Activated T-cell treated with anti-CD3 and anti-CD28 coated beads for 4 hours (primary cell): ENCODE measurements at places on chromosomes 12 and 14.
A peak's percentile ranks its signal among the peaks of the same experiment; 100 is the strongest.

- no peak for DNase-seq
These were observed 109.9 kb downstream of the RIMBP2 start for GRCh38 chr12:130606231-130606630.

DNA sequence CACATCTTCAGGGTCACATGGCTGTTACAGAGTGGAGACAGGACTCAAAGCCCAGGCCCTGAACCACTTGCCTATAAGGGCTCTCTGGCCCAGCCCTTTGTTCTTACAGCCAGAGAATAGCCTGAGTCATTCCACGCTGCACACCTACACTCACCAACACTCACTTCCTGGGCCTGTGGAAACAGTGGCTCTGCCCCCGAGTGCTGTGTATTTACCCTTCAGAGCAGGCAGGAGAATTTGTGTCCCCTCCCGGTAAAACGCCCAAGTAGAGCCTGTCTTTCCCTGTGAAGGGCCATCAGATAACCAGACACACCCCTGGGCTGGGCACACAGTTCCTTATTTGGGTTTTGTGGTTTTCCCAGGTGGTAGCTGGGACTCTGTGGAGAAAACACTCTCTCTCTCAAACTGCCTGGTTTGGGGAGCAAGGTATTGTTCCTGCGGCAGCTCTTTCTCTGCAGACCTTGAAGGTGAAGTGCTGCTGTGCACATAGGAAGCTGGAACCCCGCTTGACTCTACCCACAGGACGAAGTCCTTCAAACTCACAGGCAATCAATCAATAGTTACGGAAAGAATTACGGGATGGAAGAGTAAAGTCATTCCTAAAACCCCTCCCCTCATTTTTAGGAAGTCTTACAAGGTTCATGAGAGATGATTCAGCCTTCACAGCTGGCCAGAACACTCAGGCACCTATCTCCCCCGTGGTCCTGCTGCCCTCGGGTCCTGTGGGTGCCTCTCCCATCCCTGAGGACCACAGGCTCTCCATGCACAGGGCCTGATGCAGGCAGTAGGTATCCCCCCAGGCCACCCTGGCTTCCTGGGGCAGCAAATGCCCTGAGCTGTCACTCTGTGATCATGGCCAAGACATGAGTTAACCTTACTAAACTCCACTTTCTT lies 20.3 kb downstream of the FIGNL2 start:
- peak; percentile 22 for DNase-seq

GRCh38 chr14:71418532-71419245 lies 511.4 kb downstream of the PCNX1 start:
- DNase-seq, result no peak

- no peak for DNase-seq
These were observed 347.2 kb downstream of the C12orf75 start for GRCh38 chr12:105677672-105678071.

GRCh38 chr12:15423629-15424028 lies 101.3 kb downstream of the PTPRO start:
- DNase-seq, result no peak

DNA sequence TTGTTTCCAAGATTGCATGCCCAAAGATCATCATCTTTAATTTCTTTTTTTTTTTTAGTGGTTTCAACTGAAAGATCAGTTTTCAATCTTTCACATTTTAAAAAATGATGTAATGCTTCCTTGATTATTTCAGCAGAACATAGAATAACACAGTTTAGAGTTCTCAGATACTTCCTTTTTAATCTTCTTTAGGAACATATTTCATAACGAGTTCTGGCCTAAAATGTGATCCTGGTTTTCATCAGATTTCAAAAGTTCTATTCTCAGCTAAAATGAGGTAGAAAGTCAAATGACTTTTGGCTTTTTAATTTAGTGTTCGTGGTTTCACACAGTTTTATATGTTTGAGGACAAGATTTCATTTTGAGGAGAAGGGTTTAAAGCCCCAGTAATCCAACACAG lies 40.0 kb upstream of the NR1H4 start:
- no peak for DNase-seq

DNA sequence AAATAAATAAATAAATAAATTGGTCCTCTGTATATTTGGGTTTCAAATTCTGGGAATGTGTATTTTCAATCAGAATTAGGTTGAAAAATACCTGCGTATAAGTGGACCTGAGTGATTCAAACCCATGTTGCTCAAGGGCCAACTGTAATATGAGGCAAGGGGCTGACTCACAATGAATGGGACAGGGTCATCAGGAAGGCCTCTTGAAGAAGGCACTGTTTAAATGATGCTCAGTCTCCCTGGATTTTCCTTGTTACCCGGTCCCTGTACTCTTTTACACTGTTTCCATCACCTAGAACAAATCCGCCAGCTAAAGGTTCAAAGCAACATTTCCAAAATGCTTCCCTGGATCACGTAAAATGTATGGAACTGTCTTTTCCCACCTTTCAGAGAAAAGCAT lies 3.8 kb downstream of the PSMB5 start:
- no peak for DNase-seq

- no peak for DNase-seq
These were observed 187.6 kb upstream of the C14orf180 start for GRCh38 chr14:104392001-104392395.

GRCh38 chr14:95500772-95501401 lies 15.6 kb downstream of the SYNE3 start:
- DNase-seq, result no peak

DNA sequence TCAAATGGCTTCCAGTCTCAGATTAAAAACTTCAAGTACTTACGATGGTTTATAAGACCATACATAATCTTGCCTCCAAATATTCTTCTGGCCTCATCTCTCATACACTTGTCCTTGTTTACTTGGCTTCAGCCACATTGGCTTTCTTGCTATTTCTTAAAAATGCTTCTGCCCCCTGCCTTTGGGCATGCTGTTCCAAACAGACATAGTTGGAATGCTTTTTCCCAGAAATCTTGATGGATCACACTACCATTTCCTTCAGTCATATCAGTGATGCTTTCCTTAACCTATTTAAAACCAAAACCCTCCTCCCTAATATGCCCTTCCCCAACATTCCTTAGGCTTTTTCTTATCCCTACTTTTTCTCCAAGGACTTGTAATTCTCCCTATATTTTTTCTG lies 74.4 kb upstream of the PAWR start:
- DNase-seq, result no peak

- no peak for DNase-seq
These were observed 69.9 kb downstream of the RAD52 start for GRCh38 chr12:879641-880040.

- DNase-seq, result no peak
These were observed 3.6 kb downstream of the CFL2 start for GRCh38 chr14:34710744-34711143.

- DNase-seq, result peak; percentile 48
These were observed 1.3 kb downstream of the PRPH start for GRCh38 chr12:49296034-49296835.

- no peak for DNase-seq
These were observed 97.6 kb upstream of the ZDHHC17 start for GRCh38 chr12:76666290-76666835.

DNA sequence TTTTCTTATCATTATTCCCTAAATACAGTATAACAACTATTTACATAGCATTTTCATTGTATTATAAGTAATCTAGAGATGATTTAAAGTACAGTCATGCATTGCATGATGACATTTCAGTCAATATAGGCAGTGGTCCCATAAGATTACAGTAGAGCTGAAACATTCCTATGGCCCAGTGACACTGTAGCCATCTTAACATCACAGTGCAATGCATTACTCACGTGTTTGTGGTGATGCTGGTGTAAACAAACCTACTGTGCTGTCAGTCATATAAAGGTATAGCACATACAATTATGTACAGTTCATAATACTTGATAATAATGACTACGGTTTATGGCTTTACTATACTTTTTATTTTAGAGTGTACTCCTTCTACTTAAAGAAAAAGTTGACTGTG lies 13.3 kb downstream of the LLPH start:
- no peak for DNase-seq

DNA sequence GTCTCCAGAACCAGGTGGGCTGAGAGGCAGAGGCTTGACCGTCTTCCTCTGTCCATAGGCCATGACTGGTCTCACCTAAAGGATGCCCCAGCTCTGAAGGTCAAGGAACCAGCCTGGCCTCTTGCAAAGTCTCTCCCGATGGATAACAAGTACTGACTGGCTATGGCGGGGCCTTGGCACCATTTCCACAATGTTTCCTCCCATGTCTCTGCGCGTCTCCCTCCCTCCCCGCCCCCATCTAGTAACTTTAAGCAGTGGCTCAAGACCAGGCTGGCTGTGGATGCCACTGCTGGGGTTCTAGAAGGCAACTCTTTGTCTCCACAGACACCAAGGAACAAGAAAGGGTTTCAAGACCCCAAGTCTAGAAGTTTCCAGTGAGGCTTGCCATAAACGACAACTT lies 275.5 kb downstream of the DPF3 start:
- no peak for DNase-seq

DNA sequence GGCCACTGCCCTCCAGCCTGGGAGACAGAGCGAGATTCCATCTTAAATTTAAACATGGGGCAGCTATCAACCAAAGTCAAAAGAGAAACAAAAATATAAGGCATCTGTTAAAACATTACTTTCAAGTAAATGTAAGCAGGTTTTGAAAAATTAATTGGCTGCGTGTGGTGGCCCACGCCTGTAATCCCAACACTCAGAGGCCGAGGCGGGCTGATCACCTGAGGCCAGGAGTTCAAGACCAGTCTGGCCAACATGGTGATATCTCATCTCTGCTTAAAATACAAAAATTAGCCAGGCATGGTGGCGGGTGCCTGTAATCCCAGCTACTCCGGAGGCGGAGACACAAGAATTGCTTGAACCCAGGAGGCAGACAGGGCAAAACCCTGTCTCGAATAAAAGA lies 82.7 kb downstream of the PLEKHA5 start:
- DNase-seq, result no peak

- DNase-seq, result no peak
These were observed 23.8 kb upstream of the ELK3 start for GRCh38 chr12:96170328-96170727.

DNA sequence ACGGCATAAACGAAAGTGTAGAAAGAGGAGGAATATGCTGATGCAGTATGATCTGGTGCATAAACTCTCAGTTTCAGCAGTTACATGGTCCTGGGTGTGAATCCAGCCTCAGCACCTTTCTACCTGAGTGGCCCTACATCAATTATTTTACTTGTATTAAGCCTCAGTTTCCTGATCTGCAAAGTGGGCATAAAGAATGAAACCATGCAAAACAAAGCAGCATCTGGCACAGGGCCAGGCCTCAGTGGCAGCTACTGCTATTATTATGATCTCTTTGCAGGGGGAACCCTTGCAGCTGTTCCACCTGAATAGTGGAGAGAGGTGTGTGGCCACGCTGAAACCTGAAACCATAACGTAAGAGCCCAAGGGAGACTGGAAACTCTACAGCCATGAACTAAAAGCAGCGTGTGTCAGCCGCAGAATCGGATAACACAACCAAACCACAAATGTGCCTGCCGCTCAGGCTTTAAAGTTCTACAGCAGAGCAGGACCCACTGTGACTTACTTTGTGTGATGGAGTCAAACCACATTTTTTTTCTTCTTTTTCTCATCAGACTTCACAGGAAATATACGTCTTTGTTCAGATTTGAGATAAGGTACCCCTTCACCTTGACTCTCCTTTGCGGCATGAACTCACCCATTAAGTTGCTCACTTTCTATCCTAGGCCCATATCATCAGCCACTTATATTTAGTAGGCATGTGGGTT lies 29.2 kb upstream of the FOS start:
- peak; percentile 62 for DNase-seq

GRCh38 chr12:86376052-86376451 lies 119.9 kb upstream of the MGAT4C start:
- DNase-seq, result no peak

GRCh38 chr14:90620568-90621077 lies 195.6 kb downstream of the TTC7B start:
- DNase-seq, result no peak

DNA sequence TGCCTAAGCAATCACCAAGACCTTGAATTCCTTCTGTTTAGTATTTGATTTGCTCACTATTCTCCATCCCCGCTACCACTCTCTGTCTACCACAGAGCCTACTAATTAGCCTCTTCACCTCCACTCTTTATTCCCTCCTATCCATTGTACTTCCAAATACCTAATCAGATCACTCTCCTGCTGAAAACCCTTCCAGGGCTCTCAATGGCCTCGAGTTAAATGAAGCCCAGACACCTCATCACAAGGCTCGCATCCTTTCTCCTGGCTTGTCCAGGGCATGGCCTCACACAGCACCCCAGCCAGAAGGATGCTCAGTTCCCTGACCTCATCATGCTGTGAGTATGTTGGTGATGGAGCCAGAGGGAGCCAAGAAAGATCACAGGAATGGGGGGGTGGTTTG lies 71.4 kb upstream of the PRMT8 start:
- no peak for DNase-seq

DNA sequence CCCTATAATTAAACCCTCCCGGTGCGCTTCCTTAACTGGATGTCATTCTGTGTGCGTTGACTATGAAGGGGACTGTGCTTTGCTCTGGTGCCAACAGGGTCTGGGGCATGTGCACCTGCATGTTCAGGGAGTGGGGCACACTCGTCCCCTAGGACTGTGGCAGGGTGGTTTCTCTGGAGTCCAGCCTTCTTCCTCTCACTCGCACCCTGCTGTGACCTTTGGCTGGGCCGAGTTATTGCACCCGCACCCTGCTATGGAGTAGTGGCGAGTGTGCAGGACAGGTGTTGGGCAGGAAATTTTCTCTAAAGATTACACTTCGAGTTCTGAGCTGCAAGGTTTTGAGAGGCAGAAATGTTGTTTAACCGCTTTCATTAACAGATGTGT lies 138.9 kb downstream of the PLXNC1 start:
- no peak for DNase-seq

GRCh38 chr12:25502118-25502517 lies 51.0 kb downstream of the LMNTD1 start:
- no peak for DNase-seq
